Stimulated activated CD8-positive, alpha-beta memory T cell treated with anti-CD3 and anti-CD28 coated beads, Interleukin-15, amount 100 ng/mL, for 24 hours (primary cell): ENCODE measurements at places on chromosomes 5 and 9.

DNA sequence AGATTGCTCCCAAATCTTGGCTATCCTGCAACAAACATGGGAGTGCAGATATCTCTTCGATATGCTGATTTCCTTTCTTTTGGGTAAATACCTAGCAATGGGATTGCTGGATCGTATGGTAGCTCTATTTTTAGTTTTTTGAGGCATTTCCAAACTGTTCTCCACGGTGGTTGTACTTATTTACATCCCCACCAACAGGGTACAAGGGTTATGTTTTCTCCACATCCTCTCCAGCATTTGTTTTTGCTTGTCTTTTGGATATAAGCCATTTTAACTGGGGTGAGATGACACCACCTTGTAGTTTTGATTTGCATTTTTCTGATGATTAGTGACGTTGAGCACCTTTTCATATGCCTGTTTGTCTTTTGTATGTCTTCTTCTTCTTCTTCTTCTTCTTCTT is 20.3 kb downstream of the CTSL start:
- DNase-seq, result no peak

DNA sequence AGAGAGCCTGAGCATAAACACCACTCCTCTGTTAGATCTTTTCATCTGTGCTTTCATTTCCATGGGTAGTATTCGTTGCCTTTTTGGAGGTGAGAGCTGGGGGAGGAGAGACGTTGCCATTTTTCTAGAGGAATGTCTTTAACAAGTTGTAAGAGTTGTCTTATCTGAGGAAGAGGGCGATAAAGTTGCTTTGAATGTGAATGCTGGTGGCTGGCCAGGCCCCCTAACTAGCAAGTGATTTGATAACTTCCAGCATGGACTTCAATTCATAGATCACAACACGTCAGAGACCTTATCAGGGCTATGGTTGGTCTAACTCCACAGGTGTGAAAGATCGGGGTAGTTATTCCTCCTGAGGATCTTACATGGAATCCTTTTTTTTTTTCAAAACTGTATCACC is 30.0 kb upstream of the AOPEP start:
- DNase-seq, result no peak

DNA sequence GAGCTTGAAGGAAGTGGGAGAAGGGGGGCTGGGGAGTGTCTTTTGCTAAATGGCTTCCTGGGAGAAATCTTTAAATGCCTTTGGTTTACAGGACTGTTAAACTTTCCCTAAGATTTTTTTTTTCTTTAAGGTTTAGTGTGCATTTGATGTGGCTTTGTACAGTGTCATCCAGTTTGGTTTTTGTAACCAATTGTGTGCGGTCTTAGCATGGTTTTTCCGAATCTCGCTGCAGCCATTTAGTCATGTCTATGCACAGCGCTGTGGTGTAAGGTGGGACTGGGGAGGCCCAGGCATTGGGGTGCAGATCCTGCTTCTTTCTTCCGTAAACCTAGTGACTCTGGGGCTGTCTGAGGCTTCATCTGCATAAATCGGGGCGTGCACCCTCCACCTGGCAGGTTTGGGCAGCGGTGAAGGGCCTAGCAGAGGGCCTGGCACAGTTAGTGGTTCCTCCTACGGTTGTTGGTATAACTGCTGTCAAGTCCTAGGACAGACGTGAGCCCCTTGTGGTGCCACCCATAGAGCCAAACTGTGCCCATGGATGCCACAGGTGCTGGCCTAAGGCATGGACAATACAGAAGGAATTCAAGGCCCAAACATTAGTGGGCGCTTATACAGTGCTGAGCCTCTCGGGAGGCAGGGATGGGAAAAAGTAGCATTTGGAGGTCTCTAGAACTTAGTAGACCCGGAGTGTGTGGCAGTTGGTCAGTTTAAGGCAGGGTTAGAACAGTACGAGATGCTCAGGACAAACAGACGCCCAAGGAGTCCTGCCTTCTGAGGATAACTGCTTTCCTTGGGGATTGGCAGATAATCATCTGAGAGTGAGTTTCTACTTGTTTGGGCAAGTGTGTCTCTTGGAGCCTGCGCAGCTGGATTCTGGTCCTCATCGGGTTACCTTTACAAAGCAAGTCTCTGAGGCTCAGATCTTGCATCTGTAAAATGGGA is 1.5 kb downstream of the PRRC2B start:
- DNase-seq, result no peak

DNA sequence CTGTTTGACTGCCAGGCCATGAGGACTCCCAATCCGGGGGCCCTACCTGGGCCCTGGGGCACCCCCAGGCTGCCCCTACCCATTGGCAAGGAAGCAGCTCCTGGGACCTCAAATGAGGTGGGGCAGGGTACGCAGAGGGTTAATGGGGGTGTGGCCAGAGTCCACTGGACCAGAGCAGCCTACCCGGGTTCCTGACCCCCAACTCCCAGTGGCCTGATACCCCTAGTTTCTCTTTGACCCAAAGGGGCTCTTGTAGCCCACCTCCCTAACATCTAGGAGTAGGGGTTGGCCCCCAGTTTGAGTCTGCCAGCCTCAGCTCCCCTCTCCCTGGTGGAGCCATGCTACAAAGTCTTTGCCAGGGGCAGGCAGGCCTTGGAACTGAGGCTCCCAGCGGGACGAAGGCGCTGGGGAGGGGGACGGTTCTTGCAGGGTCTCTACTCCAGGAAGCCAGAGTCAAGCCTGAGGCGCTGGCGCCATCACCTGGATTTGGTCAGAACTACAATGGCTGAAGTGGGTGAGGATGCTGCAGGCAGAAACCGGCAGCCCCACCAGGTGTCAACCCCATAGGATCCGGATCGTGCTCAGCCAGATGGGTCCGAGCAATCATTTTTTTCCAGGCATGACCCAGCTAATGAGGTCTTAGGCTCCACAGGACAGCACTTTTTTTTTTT is 8.4 kb upstream of the CERCAM start:
- DNase-seq, result no peak

GRCh38 chr5:68464424-68464823 is 248.9 kb downstream of the PIK3R1 start:
- no peak for DNase-seq

DNA sequence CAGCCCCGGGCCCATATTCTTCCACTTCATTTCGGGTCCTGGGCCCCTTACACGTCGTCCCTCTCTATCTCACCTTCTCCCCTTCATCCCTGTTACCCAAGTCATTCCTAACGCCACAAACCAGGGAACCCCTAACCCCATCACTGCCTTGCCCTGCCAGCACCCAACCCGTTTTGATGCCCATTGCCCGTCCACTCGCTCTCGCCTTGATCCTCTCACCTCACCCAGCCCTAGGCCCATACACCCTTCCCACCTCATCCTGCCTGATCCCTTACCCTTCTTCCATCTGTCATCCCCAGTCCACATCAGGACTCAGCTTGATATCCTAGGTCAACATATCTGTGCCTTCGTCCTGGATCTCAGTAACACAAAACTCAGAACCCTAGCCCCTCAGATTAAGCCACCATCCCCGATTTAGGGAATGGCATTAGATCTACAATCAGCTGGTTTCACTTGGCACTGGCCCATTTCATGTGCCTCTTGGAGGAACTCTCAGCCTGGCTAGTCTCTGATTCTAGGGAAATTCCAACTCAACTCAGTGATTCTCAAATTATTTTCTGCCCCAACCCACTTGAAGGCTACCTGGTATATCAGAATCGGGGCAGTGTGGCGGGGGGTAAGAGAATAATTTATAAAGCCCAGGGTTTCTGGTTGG is 489 bp downstream of the CHMP5 start:
- DNase-seq, result no peak

GRCh38 chr5:117461966-117462365 is 887.3 kb upstream of the SEMA6A start:
- DNase-seq, result no peak

DNA sequence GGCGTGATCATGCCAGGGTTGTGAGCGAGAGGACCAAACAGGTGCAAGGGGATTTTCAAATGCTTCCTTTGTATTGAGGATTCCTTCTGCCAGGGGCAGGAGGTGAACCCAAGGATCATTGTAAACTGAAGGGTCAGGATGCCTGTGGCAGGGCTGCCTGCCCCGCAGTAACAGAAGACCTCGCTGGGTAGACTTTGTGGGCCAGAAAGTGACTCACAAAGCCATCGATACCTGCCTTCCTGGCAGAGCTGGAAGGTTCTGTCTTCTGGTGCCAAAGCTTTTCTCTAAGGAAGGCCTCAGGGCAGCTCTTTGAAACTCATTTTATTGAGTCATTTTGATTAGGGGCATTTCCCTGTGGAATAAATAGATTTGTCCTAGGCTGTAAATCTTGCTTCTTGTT is 223.4 kb downstream of the ICE1 start:
- no peak for DNase-seq

DNA sequence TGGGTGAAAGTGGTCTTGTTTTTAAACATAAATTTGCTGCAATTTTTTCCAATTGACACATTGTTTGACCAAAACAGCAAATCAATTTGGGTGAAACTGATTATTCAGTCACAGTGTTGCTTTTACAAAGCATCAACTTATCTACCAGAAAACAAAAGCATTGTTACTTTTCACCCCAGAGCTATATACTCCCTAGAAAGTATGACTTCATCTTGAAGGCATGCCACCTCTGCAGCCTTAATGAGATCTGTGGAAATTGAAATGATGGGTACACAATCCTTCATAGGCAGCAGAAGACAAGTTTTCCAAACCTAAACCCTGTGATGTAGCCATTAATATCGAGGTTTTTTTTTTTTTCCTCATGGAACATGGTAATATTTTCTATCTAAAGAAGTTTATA is 615.9 kb downstream of the CHSY3 start:
- no peak for DNase-seq

DNA sequence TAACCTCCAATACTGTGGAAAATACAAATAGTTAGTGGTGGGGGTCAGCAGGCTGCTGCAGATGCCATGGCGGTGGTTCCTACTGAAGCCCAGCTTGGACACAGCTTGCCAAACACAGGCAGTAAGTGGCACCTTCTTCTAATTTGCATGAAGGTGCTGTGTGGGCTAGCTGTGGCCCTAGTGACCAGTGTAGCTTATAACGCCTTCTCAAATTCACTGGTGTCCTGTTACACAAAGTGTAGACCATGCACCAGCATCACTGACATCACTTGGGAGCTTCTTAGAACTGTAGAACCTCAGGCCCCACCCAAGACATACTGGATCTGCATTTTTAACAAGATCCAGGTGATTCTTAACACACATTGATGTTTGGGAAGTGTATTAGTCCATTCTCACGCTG is 58.8 kb upstream of the TGFBR1 start:
- no peak for DNase-seq
